Body of pancreas (tissue), 4 donors: ENCODE measurements at places on chromosomes 3 and 15. TPM values are rescaled to one million over a fixed set of nuclear protein-coding genes. Genes with fewer than 3 reads are reported as not detected.

GRCh38 chr3:42601896-42602581, 1.6 kb downstream of the NKTR start:
- no peaks in the 10 kb centered on the region for H3K27me3 ChIP-seq
- H3K4me1 ChIP-seq: peaks cover 53% of the 10 kb centered on the region
- H3K4me3 ChIP-seq: no peak overlapping the region
- H3K27ac ChIP-seq: no peak overlapping the region
- no peak for DNase-seq
- H3K36me3 ChIP-seq: no peaks in the 10 kb centered on the region

GRCh38 chr15:26166429-26166828, 303.3 kb upstream of the ATP10A start:
- no peaks in the 10 kb centered on the region for H3K36me3 ChIP-seq
- no peaks in the 10 kb centered on the region for H3K4me1 ChIP-seq
- H3K27ac ChIP-seq: no peak overlapping the region
- DNase-seq: no peak

The BLM gene
- 0.26 TPM for total RNA-seq

GRCh38 chr3:149395107-149396089, 17.9 kb upstream of the TM4SF1 start:
- peak; percentile 71 for DNase-seq
- no peak overlapping the region for H3K4me3 ChIP-seq
- H3K27me3 ChIP-seq: no peaks in the 10 kb centered on the region
- H3K27ac ChIP-seq: peak overlapping the region; percentile 63
